Bronchial smooth muscle cell (primary cell): ENCODE measurements at places on chromosomes 2 and 18. TPM values are rescaled to one million over a fixed set of nuclear protein-coding genes. Genes with fewer than 3 reads are reported as not detected.

RUFY4 gene
- not detected in 2 replicates for total RNA-seq

KCNJ3 gene
- not detected in 2 replicates for total RNA-seq

AFG3L2 gene
- 32.7 and 40.4 TPM in 2 replicates for total RNA-seq

C2orf92 gene
- 1.4 TPM in 2 replicates for total RNA-seq

PLCL1 gene
- 0.60 and 3.0 TPM in 2 replicates for total RNA-seq

SMYD1 gene
- not detected in 2 replicates for total RNA-seq

ANKRD30B gene
- under 0.01 TPM in 1 of 2 replicates, not detected in the other for total RNA-seq

RAB6C gene
- not detected in 2 replicates for total RNA-seq
